Stimulated activated CD4-positive, alpha-beta T cell treated with anti-CD3 and anti-CD28 coated beads, Interleukin-2, amount 100 ng/mL, for 24 hours (primary cell): ENCODE measurements at places on chromosomes 7 and 10.

DNA sequence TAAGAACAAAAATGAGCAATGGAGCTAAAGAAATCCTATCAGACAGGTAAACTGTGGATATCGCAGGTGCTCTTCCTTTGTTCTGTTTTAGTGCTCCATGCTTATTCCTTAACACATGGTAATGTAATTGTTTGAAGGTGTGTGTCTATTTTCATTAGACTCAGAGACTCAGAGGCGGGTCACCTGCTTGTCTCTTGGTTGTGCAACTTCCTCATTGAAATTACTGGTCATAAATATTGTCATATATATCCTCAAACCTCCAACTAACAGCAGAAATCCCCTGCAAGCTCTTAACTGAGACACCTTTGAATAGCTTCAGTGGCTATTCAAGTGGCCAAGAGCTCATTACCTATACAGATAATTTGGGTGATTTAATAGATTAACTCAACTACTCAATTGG lies 177.2 kb downstream of the PTN start:
- DNase-seq = no peak

DNA sequence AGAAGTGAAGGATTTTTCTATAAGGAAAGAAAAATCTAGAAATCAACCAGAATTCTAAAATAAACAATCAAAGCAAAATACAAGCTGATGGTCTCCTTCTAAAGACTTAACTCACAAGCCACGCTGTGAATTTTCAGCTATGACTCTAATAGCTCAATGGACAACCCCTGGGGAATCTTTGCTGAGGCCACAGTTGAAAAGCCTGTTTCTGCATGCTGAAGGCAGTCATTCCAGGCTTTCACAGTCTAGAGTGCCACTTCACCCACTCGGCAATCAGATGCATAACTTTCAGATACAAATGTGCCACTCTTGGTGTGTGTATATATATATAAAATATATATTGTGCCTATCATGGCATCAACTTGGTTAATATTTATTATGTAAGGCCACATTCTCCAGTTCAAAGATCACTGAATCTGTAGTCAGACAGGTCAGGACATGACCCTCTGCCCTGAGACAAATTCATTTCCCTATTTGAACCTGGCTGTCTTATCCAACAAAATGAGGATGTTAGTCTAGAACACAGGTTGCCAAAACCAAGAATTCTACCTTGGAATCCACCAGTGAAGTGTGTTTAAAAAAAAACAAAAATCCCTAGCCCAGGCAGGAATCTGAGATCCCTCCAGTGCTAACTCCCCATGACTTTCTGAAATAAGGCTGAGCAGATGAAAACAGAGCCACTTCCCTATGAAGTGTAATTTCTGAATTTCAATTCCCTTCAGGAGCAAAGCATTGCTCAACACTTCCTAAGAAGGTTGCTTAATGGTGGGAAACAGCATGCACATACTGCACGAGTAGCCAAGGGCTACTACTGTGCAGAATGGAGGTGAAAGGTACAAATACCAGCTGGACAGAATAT lies 9.9 kb downstream of the LIPA start:
- no peak for DNase-seq

DNA sequence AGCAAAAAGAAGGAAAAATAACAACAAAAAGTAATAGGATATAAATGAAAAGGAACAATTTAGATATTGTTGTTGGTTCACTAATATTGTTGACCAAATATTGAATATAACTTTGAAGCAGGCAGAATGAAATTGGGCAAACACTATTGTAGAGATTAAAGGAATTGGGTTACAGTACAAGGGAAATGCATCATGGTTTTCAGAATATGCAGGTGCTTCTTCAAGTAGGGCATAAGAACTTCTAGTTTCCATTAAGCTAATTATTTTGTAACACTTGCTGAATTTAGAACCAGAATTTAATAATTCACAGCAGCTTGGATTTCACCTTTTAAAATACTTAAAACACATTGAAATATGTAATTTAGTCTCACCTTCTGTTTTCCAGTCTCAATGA lies 36.5 kb downstream of the RPA3 start:
- DNase-seq = no peak

DNA sequence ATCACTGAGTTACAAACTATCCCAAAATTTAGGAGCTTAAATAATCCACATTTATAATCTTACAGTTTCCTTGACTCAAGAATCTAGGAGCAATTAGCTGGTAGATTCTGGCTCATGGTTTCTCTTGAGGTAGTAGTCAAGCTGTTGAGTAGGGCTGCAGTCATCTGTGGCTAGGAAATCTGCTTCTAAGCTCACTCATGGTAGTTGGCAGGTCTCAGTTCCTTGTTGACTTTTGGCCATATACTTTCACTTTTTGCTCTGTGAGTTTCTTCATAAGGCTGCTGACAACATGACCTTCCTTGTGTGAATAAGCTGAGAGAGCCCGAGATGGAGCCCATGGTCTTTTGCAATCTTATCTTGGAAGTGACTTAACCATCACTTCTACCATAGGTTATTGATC lies 10.8 kb upstream of the ETV1 start:
- no peak for DNase-seq

- peak; percentile 28 for DNase-seq
Observed at GRCh38 chr10:130341356-130341755, 205.2 kb downstream of the GLRX3 start.

DNA sequence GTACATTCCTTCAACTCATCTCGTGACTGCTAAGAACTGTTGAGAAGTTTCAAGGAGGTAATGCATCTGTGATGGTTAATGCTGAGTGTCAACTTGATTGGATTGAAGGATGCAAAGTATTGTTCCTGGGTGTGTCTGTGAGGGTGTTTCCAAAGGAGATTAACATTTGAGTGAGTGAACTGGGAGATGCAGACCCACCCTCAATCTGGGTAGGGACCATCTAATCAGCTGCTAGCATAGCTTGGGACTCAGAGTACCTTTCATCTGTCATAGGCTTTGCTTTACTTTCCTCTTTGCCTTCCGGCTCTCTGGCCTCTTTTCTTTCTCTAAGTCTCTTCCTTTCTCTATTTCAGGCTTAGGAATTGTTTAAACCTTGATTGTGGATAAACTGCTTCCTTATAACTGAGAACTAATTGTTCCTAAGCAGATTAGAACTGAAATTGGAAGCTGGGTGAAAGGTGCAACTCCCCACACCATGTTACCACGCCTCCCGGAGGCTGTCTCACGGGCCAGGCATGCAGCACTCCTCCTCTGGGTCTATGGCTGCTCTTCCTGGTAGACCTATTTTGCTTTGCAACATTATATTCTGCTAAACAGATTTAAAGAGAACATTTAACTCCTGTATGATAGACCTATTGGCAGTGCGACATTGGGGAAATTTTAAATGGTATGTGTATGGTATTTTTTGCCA lies 298.2 kb downstream of the CCSER2 start:
- DNase-seq = no peak

DNA sequence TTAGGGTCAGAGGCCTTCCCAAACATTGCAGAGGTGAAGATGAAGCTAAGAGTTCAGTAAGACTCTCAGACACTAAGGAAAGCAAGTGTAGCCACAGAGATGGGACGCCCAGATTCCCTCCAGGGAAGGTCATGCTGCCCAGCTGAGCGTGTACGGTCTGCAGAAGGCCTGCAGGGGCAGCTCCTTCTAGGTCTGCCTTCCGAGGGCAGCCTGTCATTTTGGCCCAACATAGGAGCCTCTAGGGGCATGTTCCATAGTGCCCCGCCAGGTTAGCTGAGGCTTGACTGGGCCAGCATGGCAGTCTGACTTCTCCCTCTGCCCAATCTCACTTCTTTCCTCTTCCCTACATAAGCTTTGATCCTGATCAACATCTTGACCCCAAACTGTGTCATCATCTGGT lies 130.7 kb downstream of the PIP4K2A start:
- DNase-seq = no peak

DNA sequence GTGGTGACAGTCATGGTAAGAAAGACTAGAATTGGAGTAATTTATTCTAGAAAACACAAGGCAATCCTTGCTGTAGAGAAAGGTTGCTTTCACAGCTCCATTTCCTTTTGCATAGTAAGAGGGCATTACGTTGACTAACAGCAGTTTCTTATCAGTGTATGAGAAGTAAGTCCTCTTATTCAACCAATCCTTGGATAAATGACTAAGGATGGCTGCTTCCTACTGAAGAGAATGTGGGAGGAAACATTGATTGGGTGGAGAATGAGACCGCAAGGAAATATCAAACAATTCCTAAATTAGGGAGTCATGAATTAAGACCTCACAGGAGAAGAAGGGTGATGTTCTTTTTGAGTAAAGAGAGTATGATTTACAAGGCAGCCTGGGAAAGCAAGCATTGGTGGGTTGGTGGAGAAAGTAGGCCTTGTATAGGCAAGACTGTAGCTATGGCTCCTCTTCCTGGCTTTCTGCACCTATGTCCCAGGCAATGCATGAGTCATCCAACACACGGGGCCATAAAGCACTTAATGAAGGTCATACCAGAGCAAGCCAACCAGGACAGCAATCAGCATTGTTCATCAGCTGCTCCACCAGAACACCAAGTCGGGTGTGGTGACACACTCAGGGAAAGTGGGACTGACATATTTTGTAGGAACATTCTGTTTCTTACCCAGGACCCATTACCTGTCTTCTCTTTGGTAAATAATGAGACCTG lies 5.6 kb downstream of the MGAM start:
- no peak for DNase-seq

- no peak for DNase-seq
Observed at GRCh38 chr10:119330342-119330741, 123.0 kb downstream of the GRK5 start.

- DNase-seq = no peak
Observed at GRCh38 chr7:95686109-95686508, 86.2 kb upstream of the DYNC1I1 start.

GRCh38 chr7:505171-505570 lies 14.5 kb downstream of the PDGFA start:
- no peak for DNase-seq

GRCh38 chr7:53351681-53352080 lies 316.2 kb downstream of the POM121L12 start:
- DNase-seq = no peak

DNA sequence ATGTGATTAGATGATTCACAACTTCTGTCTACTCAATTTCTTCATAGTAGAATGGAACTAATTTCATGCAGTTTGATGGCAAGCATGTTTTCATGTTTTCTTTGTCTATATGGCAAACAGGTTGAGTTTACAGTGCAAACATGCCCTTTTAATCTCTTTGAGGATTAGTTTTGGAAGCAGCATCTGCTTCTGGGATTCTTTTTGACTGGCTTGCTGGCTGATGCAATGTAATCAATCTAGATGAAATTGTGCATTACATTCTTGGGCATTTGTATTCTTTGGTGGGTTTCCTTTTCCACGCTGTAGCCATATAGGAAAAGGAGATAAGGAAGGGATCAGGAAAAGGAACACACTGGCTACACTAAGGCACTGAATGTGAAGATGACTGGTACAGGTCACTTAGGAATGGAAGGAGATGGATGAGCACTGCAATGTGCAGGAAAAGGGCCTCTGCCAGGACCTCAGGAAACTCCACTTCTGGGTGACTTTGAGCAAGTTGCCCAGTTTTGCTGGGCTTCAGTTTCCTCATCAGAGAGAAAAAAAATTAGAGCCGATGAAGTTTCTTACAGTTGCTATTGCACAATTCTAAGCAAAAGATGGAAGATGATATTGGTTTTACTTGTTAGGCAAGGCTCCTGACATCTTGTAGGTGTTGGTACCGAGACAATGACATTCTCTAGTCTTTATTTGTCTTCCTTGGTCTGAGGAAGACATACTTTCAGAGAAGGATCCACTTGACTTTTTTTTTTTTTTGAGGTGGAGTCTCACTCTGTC lies 269.1 kb downstream of the SUGCT start:
- DNase-seq = no peak

DNA sequence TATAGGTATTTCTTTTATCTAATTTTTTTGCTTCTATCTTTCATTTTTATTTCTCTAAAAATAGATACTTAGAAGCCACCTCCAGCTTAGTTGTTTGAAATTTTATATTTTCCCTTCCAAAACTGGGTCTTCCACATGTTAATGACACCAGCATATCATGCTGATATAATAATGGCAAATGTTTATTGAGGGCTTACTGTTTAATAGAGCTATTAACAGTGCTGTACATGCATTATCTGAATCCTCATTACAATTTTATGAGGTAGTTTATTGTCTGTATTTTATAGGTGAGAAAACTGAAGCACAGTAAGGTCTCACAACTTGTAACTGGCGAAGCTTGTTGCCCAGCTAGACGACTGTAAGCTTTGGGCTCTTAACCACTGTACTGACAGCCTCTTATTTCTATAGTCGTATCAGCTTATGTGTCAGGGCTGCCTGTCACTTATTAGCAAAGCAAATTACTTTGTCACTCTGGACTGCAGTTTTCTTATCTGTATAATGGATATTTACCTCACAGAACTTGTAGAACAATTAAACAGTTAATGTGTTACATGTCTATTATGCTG lies 51.2 kb downstream of the ANKIB1 start:
- no peak for DNase-seq

DNA sequence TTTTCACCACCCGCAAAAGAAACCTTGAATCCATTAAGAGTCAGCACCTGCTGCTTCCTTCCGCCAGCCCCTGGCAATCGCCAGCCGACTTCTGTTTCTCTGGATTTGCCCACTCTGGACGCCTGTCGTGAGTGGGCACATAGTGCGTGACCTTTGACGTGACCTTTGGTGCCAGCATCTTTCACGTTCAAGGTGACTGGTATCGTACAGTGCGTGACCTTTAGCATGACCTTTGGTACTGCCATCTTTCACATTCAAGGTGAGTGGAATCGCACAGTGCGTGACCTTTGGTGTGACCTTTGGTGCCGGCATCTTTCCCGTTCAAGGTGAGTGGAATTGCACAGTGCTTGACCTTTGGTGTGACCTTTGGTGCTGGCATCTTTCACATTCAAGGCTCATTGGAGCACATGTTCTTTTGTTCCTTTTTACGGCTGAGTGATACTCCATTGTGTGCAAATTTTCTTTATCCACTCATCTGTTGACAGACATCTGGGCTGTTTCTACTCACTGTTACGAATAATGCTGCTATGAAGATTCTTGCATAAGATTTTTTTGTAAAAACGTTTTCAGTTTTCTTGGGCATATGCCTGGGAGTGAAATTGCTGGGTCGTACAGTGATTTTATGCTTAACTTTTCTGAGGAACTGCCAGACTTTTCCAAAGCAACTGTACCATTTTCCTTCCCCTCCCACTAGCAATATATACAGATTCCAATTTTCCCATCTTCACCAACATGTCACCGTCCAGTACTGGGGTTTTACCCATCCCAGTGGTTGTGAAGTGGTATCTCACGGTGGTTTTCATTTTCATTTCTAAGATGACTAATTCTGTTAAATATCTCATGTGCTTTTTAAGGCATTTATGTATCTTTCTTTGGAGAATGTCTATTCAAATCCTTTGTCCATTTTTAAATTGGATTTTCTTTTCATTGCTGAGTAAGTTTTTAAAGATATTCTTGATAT lies 145.3 kb downstream of the DIP2C start:
- no peak for DNase-seq
